ENCODE measurements at places on chromosomes 11 and 22.
A peak's percentile ranks its signal among the peaks of the same experiment; 100 is the strongest.

DNA sequence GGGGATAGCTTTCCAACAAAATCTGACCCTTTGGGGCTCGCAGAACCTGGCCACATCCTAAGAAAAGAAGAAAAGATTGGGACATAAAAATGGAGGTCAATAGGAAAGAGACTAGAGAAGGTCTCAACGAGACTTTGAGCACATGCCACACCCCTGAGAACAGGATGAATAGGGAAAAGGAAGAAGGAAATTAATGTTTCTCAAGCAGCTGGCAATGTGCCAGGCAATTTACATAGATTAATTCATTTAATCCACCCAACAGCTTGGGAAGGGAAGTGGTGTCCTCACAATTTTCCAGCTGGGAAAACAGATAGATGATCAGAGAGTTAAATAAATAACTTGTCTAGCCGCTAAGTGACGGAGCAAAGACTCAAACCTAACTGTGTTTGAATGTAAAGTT, 50.7 kb downstream of the PAMR1 start:
- DNase-seq: no peak

- peak; percentile 41 for DNase-seq
These were observed 212 bp downstream of the HRAS start for GRCh38 chr11:535210-535518.

- peak; percentile 27 for DNase-seq
These were observed at the start of gene DSCAML1 for GRCh38 chr11:117796872-117797529. Gene DSCAML1, minus strand, starts transcription at chr11:117797216. Its CDS starts 137 bp downstream, at chr11:117797079.

- peak; percentile 35 for DNase-seq
These were observed 63.2 kb upstream of the DEUP1 start for GRCh38 chr11:93267383-93267782.

DNA sequence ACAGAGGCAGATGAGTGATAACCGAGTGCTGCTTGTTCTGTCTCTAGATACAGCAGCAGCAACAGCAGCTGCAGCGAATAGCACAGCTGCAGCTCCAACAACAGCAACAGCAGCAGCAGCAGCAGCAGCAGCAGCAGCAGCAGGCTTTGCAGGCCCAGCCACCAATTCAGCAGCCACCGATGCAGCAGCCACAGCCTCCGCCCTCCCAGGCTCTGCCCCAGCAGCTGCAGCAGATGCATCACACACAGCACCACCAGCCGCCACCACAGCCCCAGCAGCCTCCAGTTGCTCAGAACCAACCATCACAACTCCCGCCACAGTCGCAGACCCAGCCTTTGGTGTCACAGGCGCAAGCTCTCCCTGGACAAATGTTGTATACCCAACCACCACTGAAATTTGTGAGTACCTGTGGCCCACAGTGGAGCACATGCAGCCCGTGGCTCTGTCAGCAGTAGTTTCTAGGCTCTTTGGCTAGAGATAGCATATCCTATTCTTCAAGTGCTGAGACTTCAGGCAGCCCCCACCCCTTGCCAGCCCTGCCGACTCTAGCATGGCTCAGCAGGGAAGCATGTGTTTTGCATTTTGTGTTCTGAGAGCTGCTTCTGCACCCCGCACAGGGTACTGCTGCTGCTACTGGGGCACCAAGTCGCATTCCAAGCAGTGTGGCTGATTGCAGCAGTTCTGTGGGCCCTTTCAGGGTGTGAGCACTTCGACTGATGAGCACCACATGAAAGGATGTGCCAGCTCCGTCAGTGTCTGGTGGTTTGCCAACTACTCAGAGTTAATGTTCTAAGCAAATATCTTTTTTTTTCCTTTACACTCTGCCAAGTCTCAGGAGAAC, 59.2 kb downstream of the MED15 start:
- no peak for DNase-seq

DNA sequence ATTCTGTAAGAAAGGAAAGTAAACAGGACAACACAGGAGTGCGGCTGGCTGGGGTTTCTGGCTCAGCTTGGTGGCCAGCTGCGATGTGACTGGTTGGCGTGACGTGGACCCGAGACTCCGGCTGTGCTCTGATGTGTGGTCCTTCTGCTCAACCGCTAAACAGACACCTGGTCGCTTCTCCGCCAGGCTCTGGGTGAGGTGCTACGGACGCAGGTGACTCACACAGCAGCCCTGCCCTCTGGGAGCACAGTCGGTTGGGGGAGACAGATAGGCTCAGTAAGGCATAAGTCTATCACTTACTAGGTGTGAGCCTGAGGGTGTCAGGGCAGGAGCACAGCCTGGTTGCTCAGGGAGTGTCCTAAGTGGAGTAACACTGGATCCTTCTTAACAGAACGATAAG, 8.2 kb downstream of the RTL6 start:
- peak; percentile 16 for DNase-seq

DNA sequence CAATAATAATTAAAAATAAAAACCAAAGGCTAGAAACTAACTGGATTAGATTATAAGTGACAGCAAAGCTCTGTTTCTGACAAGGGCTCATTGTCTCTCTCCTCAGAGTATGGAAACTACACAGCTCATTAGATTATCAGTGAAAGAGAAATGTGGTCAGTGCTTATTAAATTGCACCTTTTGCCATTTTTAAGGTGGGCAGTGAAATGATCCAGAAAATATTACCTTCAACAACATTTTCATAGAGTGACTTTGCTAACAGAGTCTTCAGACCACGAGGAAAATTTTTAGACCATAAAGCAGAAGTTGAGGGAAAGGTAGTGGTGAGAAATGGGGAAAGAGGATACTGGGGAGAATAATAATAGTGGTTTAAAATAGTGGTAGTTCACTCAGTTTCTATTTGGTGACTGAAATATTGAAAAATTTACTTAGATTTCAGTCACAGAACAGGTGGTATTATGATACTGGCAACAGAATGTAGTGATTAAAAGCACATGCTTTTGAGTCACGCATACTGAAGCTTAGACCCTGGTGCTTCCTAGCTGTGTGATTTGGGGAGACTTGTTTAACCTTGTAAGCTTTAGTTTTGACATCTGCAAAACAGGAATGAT, 684.0 kb upstream of the CCDC90B start:
- no peak for DNase-seq

GRCh38 chr11:108496643-108497256, 1.4 kb downstream of the POGLUT3 start:
- peak; percentile 7 for DNase-seq

DNA sequence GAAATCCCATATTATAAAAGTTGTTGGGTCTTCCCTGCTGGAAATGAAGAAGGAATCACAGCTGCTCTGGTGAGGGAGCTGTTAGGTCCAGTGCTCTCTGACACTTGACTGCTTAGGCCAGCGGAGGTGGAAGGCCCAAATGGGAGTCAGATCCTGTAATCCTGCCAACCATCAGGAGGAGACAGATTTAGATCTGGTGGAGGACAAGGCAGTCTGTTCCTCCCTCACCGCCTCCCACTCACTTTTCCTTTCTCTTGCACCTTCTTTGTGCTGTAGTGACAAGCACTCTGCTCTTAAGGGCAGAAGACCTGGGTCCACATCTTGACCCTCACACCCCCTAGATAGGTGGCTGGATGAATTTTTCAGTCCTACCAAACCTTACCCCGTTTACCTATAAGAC, 59.7 kb upstream of the CHST1 start:
- no peak for DNase-seq

DNA sequence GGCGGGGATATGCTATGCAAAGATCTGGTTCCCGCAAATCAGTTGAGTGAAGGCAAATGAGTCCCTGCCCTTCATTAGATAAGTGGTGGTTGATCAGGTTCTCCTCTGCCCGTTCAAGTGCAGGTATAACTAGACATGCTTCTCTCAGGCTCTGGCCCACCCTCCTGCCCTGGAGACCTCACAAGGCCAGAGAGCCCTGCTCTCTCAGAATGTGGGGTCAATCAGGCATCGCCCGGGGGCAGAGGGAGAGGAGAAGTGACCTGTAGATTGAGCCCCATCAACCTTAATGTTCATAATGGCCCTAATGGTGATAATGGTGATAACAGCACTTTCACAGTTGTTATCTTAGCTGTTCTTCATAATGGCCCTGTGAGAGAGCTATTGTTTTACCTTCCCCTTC, 224.3 kb downstream of the DSCAML1 start:
- peak; percentile 50 for DNase-seq

GRCh38 chr22:27019827-27020226, 362.4 kb downstream of the MIAT start:
- peak; percentile 72 for DNase-seq

GRCh38 chr22:20787223-20787622, 13.3 kb downstream of the SERPIND1 start:
- no peak for DNase-seq

DNA sequence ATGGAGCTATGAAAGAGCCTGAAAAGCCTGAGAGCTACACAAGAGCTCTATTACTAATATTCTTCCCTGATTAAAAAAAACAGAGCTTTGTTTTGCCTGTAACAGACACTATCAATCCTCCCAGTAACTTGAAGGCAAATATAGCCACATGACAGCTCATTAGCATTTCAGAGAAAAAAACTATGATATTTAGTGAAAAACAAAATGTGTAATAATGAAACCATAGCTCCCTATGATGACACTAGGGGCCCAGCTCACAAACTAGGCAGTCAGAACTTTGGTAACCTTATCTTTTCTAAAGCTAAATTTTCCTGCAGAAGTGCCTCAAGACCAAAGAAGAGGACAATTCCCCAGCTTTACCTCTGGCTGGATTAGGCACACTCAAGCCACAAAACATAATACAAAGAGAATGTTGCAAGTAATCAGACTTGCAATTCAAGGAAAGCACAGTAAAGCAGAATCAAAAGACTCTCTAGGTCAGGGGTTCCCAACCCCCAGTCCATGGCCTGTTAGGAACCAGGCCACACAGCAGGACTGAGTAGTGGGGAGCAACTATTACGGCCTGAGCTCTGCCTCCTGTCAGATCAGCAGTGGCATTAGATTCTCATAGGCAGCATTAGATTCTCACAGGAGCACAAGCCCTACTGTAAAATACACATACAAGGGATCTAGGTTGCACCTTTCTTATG, 53.3 kb downstream of the MRTFA start:
- no peak for DNase-seq

DNA sequence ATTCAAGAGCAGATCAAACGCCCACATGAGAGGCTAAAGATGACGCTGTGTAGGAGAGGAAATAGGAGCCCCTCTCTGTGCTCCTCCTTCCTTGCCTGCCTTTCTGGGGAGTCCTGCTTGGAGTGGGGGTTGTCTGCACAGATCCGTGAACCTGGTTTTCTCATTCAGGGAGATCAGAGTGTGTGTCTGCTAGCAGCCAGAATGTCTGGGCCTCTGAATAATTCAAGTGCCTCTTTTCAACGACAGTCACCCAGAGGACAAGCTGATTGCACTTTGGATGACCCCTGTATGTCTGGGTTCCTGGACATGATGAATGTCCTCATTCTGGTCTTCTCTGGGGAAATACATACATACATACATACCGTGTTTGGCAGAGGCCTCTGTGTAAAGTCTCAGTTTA, 592.5 kb upstream of the B3GAT1 start:
- no peak for DNase-seq

DNA sequence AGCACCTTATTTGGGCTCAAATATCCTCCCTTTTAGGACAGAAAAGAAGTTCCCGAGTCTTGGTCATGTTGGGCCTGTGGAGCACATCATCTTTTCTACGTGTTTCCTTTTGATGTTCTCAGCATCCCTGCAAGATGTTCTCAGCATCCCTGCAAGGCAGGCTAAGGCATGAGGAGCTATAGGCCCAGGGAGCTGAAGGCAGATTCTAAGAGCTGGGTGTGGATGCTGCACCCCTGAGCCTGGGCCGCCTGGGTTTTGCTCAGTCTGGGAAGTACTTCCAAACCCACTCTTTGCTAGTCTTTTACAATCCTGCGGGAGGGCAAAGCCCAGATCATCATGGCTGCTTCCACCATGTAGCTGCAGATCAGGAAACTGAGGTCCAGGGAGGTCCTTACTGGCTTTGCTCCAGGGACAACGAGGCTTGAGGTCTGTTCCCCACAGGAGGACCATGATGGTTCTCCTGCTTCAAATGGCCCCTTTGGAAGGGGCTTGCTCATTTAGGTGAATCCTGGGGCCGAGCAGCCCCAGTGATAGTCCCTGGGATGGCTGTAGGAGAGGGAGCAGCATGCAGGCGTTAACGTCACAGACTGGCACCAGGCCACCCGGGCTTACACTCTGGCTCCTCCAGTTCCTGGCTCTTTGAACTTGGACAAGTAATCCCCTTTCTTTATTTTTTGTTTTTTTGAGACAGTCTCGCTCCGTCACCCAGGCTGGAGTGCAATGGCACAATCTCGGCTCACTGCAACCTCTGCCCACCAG, 10.6 kb downstream of the LRRC75B start:
- no peak for DNase-seq

- DNase-seq: peak; percentile 29
These were observed 34.5 kb upstream of the SEZ6L start for GRCh38 chr22:26134654-26135330.

DNA sequence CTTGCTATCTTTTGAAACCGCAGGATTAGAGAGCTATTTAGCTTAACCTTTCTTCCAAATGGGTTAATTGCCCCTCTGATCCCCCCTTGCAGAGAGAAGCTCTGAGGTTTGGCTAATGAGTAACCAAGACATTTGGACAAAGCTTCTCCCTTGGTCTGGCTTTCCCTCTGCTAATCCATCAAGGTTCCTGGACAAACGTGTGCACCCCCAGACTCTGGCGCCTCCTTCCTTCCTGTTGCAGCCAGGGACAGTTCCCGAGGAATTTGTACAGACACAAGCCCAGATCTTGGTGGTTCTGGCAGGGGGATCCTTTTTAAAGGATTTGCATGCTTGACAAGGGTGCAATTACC, 1.6 kb downstream of the KIAA1671 start:
- peak; percentile 40 for DNase-seq

DNA sequence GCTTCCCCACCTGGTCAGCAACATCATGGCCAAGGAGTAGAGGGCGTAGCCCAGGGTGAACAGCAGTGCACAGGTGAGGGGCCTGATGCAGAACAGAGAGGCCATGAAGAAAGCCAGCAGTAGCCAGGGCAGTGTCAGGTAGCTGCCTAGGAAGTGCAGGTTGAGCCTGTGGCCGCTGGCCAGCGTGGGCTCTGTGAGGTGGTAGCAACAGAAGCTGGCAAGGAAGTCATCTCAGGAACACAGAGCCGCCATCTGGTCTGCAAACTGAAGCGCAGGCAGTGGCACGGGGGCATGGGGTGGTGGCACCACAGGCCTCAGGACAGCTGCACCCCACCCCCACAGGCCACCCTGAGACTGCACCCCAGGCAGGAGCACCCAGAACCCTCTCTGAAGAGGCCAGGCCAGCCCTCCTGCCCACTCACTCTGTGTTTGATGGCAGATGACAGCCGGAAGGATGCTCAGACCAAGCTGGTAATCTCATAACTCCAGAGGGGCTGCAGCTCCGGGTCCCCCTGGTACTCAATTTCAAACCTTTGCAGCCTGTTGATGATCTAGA, 95.3 kb downstream of the MED15 start:
- no peak for DNase-seq

DNA sequence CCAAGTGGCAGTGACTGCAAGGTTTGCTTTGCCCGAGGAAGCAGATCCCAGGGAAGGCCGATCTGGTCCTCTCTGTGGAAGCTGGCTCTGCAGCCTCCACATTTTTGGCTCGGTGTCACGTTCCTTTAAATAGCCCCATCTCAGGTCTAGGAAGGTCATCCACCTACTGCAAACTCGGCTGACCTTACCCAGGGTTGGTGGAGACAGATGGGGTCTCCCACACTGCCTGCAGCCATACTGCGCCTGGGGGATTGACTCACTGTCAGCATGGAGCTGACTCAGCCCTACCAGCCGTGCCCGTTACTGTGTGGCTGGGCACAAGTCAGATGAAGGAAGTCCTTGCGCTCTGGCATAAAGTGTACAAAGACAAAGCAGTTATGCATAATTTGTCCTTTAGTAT, 16.9 kb downstream of the CDPF1 start:
- DNase-seq: no peak
